ENCODE measurements at places on chromosomes 11 and 22. TPM values are rescaled to one million over a fixed set of nuclear protein-coding genes. Genes with fewer than 3 reads are reported as not detected.

Gene OR4A15
- not detected for total RNA-seq

Gene TTC38
- total RNA-seq, result 47.4 TPM

Gene CYTH4
- not detected for total RNA-seq

Gene SAA4
- not detected for total RNA-seq

Gene A4GALT
- total RNA-seq, result 16.6 TPM

Gene AHNAK
- total RNA-seq, result 206 TPM

Gene TYR
- total RNA-seq, result not detected

Gene SCGB2A2
- total RNA-seq, result not detected

Gene RANGAP1
- total RNA-seq, result 61.9 TPM

Gene ACR
- not detected for total RNA-seq

Gene TEX12
- not detected for total RNA-seq

Gene SMC1B
- total RNA-seq, result not detected

Gene TNNT3
- not detected for total RNA-seq

Gene KRTAP5-1
- total RNA-seq, result not detected

Gene F2
- total RNA-seq, result not detected

Gene OR8D1
- total RNA-seq, result not detected

Gene OTOG
- total RNA-seq, result not detected
